Activated CD8-positive, alpha-beta memory T cell treated with anti-CD3 and anti-CD28 coated beads, Interleukin-2, amount 50 U/mL, for 4 hours (primary cell): ENCODE measurements at places on chromosomes 5 and 9.
A peak's percentile ranks its signal among the peaks of the same experiment; 100 is the strongest.

DNA sequence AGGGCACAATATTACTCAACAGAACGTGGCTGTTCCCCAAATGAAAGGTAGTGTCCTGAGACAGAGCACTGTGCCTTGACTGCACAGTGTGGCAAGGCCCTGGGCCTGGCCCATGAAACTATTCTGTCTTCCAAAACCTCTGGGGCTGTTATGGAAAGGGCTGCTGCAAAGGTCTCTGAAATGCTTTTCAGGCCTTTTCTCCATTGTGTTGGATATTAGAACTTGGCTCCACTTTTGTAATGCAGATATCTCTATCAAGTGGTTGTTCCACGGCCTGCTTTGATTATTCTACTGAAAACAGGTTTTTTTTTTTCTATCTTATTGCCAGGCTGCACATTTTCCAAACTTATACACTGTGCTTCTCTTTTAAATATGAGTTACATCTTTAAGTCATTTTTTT lies 777.5 kb upstream of the TYRP1 start:
- DNase-seq = no peak

DNA sequence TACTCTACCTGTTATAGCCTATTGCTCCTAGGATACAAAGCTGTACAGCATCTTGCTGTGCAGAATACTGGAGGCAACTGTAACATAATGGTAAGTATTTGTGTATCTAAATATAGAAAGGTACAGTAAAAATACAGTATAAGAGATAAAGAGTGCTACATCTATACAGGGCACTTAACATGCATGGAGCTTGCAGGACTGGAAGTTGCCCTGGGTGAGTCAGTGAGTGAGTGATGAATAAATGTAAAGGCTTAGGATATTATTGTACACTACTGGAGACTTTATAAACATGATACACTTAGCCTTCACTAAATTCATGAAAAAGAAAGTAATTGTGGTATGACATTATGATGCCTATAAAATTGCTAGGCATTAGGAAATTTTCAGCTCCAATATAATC lies 65.5 kb upstream of the OSMR start:
- no peak for DNase-seq

GRCh38 chr9:127277770-127278169 lies 13.2 kb downstream of the GARNL3 start:
- DNase-seq = no peak

GRCh38 chr5:1164696-1165630 lies 36.4 kb upstream of the SLC6A19 start:
- no peak for DNase-seq

- no peak for DNase-seq
Measured at GRCh38 chr5:59621477-59621876, 272.0 kb downstream of the PDE4D start.

DNA sequence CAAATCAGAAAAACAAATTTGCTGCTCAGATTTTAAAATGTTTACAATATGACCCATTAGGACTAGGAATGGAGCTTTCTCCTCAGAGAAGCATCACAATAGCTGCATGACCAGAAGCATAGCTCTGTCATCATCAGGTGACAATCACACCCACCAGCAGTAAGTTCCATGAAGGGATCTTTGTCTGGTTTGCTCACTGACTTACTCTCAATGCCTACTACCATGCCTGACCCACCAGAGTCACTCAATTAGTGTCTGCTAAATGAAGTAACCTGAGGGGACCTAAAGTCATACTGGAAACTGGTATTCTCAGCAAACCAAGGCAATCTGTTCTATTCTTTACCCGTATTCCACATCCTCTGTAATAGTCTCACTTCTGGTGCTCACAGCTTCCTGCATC lies 7.7 kb downstream of the ERMP1 start:
- no peak for DNase-seq

GRCh38 chr5:17228821-17229291 lies 11.4 kb downstream of the BASP1 start:
- no peak for DNase-seq

- peak; percentile 19 for DNase-seq
Measured at GRCh38 chr9:69180670-69181069, 6.6 kb downstream of the TJP2 start.

DNA sequence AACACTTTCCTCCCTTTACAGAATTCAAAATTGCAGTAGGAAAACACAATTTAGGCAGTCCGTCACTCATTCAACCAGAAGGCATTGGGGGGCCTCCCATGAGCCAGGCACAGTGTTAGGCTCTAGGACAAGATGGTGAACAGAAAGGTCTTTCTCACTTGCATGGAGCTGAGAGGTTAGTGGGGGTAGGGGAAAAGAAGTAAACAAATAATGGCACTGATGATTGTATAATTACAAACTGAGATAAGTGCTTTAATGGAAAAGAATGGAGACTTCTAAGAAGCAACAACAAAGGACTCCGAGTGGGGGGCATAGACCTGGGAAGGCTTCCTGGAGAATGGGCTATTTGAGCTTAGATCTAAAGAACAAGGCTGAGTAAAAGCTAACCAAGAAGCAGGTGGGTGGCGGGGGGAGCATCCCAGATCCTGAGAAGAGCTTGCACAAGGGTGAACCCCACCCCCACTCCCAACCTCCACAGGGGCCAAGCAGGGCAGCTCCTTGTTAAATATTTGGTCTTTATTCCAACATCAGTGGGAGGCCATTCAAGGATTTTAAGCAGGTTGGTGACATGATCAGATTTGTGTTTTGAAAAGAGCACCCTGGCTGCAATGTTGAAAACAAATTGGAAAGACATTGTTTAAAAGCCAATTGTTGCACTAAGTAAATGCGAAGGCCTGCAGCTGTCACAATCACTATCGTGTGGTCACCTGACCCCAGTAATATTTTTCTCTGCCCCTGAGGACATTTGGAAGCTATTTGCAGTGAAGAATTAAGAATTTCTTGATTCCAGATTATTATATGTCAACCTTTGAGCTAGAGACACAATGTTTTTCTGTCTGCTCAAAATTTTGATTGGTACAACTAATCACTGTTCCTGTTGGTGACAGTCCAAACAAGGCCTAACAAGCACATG lies 73.9 kb upstream of the EFNA5 start:
- DNase-seq = no peak

DNA sequence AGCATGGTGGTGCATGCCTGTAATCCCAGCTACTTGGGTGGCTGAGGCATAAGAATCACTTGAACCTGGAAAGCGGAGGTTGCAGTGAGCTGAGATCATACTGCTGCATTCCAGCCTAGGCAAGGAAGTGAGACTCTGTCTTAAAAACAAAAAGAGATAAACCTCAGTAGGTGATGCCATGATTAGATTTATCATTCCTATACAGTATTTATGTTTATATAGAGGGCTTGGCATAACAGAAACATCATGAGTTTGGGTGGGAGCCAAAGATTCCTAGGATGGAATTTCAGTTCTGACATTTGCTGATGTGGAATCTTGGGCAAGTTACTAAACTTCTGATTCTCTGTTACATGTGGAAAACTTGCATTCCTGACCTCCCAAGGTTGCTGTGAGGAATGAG lies 22.3 kb downstream of the RFK start:
- no peak for DNase-seq

GRCh38 chr5:285991-286557 lies 14.6 kb downstream of the PDCD6 start:
- no peak for DNase-seq

GRCh38 chr5:113087976-113088514 lies 111.4 kb downstream of the DCP2 start:
- DNase-seq = no peak

DNA sequence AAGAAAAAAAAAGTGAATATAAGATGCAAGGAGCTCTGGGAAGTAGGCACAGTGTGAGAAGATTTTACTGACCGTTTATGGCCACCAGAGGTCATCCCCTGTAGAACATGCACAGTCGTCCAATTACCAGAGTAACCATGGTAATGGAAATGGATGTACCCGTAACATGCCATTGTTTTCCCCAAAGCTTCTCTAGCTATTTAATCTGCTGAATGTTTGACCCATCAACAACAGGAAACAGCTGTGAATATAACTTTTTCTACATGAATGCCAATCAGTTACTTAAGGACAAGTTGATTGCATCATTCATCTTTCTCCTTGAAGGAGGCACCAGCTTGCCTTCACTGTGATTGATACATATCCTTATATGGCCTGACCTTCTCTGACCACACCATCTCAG lies 1967.0 kb upstream of the CDH9 start:
- DNase-seq = no peak
